Foreskin keratinocyte (primary cell): ENCODE measurements at places on chromosomes 3 and 15.

DNA sequence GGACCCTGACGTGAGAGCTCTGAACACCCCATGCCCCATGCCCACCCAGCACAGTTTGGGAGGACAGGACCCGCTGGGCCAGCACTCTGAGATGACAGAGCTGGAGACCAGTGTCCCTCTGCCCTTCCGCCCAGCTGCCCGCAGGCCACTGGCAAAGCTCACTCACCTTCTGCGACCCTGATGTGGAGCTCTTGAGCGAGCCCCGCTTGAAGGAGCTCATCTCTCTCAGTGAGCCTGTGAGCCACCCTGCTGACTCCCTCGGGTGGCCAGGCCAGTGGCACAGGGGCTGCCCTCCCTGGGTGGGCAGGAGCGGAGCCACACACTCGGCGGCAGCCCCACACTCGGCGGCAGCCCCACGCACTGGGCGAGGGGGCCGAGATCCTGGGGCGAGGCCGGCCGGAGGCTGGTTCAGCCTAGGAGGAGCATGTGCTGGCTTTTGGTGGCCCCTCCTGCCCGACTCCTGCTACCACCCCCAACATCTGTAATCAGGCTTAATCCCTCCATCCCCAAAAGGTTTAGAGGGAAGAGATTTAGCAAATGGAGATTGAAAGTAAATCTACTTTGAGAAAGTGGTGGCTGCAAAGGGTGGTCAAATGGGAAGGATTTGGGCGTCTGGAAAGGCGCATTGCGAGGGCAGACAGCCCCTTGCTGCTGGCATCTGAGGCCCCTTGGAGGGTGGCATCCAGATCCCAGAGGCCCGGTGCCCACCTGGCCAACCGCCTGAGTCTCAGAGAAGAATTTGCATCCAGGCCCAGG, 59.4 kb upstream of the TRPM1 start:
- no peak for DNase-seq

GRCh38 chr15:72342385-72342784, 22.4 kb upstream of the CELF6 start:
- no peak for DNase-seq

- peak; percentile 55 for DNase-seq
These were observed 40.8 kb downstream of the KAT2B start for GRCh38 chr3:20080956-20081554.

DNA sequence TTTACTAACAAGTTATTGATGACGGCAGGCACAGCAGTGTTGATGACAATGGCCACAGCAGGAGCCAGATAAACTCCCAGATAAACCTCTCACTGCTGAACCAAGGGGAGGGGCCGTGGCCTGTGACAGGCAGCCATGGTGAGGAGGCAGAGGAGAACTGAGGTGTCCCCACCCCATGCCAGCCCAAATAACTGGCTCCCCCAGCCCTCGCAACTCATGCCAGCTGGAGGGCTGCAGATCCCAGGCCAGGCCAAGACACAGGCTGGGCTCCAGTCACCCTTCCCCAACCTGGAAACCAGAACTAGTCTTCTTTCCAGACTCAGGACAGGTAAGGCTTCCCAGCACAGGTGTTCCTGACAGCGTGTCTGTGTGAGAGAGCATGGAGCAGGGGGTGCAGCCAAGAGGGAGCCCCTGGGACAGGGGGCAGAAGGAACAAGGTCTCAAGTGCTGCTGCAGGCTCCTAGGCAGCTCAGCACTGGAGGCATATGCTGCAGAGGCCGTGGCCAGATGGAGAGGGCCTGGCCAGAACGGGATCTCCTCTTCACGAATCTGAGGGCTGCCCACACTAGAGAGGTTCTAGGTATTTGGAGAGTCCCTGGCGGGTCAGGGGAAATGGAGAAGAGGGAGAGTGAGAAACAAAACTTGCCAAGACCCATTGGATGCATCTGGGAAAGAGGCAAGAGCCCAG, 15.9 kb downstream of the PLA2G4F start:
- DNase-seq = no peak

DNA sequence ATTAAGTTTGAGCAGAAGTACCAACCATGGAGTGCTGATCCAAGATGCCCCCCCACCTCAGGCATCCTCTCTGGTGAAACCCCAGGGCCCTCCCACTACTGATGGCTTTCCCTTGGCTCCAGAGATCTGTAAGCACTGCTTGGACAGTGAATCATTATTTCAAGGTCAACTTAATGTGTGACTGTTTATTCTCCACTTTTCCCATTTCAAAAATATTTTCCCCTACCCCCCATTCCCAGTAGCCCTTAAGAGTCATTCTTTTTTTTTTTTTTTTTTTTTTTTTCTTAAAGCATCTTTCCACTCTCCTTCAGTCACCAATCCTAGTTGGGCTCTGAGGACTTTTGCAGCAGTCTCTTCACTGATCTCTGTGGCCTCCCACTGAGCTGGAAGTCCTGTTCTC, 82.6 kb downstream of the PCCB start:
- DNase-seq = no peak

- no peak for DNase-seq
These were observed 17.5 kb downstream of the SENP7 start for GRCh38 chr3:101495552-101495951.

DNA sequence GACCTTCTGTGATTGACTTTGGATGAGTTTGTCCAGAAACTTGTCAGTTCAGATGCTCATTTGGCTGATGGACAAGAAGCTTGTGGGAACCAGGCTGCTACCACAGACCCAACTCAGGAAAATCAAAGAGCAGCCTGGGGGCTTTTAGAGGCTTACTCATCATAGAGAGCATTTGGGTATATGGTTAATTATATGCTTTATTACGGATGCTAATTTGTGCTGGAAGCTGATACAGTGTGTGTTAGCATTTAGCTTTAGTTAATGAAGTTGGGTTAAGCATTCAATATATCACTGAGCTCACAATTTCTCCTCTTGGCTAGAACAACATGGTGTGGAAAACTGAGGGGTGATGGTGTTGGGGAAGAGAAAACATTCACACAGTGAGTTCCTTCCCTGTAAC, 664.2 kb upstream of the CFAP20DC start:
- no peak for DNase-seq

DNA sequence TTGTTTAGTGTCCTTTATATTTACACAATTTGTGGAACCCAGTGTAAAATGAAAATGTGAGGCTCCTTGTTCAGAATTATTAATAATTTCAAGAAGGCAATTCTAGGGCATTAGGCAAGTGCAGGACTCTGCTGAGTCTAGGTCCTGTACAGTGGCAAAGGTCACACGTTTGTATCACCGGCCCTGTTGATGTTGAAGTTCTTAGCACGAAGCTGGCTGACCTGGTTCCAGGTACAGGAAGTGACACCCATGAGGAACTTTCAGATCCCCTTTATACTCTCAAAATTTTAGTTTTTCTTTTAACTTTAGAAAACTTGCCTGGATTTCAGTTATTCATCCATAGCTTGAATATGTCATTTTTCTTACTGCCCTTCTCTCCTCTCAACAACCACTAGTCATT, 349.4 kb downstream of the CNTN6 start:
- DNase-seq = no peak

DNA sequence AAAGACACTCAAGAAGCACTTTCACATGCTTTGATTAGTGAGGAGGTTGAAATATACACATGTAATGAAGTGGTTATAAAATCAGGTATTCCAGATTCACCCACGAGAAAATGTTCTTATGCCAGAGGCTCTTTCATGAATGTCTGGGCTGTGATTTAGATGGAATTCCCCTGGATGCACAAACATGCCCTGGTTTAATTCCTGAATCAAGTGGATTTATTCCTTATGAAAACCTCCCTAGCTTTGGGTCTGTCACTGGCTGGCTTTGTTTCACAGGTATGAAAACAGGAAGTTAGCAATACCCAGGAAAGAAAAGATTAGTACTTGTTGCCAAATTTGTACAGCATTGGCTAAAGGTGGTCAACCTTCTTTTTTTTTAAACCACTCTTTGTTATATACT, 1123.0 kb downstream of the ROBO1 start:
- DNase-seq = no peak

GRCh38 chr3:133401374-133402135, 1.7 kb downstream of the BFSP2 start:
- no peak for DNase-seq
